ENCODE measurements at places on chromosomes 2 and 18.

DNA sequence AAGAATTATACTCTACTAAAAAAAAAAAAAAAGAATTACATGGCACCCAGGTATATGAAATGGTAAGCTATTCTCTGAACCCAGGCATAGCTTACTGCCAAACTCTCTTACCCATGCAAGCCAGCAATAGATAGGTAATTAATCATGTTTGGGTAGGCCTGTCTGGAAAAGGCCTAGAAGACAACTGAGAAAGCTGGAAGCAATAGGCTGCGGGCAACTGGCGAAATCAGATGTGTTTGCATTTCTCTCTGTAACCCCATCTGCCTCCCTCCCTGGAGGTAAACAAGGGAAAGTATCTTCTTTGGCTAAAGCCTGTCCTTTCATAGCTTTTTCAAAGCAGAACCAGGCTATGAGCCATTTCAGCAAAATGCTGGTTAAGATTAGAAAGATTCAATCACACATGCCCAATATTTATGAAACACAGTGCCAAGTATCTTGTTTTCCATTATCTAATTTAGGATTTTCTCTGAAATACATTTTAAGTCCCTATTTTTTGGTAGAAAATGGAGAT lies 934.8 kb upstream of the DDX18 start:
- DNase-seq, result no peak

- no peak for DNase-seq
Measured at GRCh38 chr2:206736935-206737334, 18.7 kb upstream of the DYTN start.

DNA sequence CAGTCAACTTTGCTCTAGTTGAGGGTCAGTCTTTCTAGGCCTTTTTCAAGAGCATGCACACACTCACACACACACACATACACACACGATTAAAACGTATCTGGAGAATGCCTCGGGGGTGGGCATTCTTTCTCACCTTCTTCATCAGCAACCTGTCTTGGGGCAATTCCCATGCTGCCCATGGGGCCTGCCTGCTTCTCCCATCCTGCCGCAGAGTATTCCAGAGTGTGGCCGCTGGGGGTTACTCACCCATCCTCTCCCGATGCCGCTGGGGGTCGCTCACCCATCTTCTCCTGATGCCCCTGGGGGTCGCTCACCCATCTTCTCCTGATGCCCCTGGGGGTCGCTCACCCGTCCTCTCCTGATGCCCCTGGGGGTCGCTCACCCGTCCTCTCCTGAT lies 10.8 kb upstream of the ALLC start:
- no peak for DNase-seq

- no peak for DNase-seq
Measured at GRCh38 chr2:114717049-114717448, 274.6 kb downstream of the DPP10 start.

- no peak for DNase-seq
Measured at GRCh38 chr2:60811491-60812375, 55.7 kb downstream of the PAPOLG start.

DNA sequence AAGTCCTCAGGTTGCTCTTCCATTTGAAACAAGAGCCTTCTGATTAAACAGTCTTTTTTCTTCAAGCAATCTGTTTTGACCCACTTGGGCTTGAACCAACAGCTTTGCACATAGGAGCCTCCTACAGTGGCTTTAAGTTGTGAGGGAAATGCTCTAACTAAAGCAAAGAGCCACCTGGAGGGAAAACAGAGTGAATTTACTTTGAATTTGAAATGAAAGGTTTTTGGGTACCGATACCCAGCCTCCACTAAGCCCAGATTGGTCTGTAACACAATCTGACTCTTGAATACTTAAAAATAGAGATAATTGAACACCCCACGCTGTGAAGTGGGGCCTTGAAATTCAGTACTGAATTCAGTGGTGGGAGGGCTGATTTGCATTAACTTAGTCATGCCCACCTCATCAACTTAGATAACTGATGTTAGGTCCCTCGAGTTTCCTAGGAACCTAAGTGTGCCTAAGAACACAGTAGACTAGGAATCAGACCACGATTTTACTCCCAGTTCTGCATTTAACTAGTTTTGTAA lies 56.3 kb upstream of the ACVR1C start:
- no peak for DNase-seq

DNA sequence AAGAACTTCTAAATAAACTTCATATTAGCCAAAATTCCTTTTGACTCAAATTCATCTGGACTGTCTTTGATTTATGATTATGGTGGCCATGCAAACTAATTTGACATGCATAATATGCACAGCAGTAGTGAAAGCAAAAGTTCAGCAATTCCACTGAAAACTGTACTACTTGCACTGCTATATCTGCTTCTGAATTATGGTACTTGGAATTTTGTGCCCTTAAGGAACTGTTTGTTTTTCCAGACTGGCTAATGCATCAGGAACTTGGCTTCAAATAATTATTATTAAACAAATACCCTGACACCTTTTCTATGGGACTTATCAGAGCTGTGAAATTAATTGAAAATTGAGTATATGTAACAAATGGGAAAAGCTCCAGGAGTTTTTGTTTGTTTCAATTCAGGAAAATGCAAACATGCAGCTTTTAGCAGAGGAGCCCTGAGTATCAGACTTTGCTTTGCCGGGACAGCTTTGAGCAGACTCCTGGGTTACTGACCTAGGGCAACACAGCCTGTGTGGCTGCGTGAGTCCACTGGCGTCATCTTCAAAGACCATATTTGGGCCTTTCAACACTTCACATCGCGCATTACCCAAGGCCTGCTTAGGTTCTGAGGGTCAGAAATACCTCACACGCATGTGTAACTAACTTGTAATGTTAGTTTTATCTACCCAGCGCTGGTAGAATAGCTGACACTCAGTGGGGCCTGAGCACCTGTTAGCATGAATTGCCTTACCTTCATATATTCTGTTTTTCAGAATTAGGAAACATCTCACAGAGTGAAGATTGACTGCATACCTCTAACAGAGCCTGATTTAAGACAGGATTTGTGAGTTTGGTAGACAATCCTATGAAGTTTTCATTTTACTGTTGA lies 35.4 kb downstream of the CFAP221 start:
- no peak for DNase-seq

DNA sequence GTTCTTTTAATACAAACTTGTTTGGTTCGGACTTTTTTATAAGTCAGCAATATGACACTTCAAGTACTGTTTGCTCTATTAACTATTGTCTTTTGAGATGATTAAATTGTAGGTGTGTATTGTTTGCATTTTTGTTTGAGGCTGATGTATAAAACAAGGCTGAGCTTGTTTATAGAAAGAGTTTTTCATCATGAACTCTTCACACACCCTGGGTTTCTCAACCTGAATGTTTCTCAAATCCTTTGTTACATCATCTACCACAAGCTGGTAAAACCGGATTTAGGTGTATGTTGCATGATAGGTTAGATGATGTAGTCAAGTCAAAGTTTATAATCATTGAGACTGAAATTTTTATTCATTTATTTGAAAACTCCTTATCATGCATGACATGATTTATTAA lies 335.2 kb upstream of the LRATD1 start:
- no peak for DNase-seq

- DNase-seq, result peak; percentile 98
Measured at GRCh38 chr2:43219383-43220228, 6.8 kb downstream of the ZFP36L2 start.

- peak; percentile 51 for DNase-seq
Measured at GRCh38 chr2:177772529-177772928, 300.0 kb downstream of the PDE11A start.

DNA sequence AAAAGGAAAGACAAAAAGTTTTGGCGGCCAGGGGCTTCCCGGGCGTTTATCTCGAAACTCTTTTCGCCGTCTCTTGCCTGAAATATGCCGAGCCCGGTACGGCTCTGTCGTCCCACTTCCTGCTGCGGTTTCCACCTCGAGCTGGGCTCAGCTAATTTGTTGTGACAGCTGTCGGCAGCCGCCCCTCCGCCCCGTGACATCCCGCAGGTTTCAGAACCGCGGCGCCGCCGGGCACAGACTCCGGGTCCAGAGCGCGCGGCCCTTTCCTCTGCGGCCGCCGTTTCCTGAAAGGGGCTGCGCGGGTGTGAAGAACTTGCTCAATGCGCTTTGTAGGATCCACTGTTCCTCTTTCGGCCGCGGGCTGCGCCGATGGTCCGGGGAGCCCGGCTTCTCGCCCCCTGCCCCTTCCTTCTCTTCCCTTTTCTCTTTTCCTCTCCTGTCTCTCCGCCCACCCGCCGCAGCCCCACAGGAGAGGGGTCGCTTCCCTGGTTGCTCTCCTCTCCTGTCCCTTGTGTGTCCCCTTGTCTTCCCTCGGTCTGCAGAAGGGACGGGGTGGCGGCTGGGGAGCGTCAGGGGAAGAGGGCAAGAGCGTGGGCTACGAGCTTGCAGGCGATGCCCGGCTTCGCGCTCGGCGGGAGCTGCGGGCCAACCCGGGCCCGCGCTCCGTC lies 648 bp downstream of the ARID5A start:
- DNase-seq, result peak; percentile 97

DNA sequence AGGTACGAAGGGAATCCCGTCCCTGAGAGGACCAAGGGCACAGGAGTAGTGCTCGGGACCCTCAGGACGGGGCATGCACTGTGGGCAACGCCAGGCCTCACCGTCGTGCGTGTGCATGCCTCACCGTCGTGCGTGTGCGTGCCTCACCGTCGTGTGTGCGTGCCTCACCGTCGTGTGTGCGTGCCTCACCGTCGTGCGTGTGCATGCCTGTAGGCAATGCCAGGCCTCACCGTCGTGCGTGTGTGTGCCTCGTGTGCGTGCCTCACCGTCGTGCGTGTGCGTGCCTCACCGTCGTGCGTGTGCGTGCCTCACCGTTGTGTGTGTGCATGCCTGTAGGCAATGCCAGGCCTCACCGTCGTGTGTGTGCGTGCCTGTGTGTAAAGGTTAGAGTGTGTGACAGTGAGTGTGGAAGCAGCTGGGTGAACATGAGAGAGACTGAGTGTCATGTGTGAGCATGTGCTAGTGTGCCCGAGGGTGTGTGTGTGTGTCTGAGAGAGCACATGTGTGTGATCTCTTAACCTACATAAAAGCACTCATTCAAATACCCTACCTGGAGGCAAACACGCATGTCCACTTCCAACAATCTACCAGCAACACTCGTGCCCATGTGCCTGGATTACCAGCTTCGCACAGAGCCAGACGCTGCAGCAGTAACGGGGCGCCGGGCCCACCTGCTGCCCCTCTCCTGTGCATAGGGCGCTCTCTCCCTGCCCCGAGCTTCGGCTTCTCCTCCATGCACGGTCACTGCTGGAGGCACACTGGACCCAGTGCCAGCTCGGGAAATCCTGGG lies 36.3 kb downstream of the ZNF516 start:
- no peak for DNase-seq

GRCh38 chr2:154720651-154721050 lies 22.2 kb downstream of the KCNJ3 start:
- no peak for DNase-seq

- DNase-seq, result no peak
Measured at GRCh38 chr18:13294309-13294708, 75.7 kb downstream of the LDLRAD4 start.

DNA sequence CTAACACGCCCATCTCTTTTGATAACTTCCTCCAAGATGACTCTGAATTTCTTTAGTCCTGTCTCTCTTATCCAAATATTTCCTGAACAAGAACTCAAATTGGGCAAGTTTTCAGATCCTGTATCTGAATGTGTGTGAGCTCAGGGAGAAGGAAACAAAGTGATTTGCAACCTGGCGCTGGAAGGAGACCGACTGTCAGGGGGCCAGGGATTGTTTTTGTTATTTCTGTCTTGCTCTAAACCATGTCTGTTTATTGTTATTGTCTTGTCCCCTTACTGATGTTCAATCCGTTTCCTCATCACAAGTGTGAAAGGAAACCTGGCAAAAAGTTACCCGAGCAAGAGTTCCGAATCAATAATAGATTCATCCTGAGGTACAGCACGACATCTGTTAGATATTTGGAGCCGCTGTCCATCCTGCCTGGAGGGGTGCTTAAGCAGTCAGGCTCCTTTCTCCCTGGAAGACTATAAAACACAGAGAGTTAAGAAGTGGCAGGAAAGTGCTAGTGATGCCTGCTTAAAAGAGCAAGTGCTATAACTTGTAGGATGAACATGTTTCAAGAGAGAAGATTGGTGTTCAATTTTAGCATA lies 132.5 kb upstream of the OSR1 start:
- DNase-seq, result no peak

DNA sequence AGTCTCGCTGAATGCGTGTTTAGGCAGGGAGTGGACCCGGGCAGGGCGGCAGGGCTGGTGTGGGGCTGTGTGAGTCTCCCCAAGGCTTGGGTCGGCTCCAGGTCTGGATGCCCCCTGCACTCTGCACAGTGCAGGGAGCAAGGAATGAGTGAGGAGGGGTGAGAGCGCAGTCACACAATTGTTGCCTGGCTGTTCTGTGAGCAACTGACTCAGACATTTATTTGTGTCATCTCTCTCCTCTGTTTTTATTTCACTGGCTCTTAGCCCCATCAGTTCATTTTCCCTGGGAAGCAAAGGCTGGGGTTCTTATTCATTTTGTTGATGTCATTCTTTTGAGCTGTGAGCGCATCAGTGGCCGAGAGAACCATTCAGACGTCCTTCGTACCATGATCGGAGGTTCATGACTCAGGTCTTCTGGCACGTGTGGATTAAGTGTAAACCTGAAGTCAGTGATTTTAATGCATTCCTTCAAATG lies 61.1 kb downstream of the GATA6 start:
- no peak for DNase-seq

GRCh38 chr18:11994703-11995444 lies 13.6 kb downstream of the IMPA2 start:
- DNase-seq, result peak; percentile 40

DNA sequence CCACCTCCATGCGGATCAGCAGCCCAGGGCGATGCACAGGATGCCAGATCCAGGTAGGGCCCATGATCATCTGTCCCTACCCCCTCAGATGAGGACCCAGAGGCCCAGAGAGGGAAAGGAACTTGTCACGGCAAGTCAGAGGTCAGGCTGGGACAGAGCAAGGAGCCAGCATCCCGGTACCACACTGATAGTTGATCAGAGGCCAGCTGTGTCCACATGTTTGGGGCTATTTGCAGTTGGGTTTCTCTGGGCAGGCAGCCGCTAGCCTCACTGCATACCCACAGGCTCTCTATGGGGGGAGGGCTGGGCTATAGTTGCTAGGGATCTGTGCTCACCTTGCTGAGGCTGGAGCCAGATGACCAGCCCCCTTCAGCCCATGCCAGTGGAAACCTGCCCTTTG lies 9.6 kb downstream of the GAREM2 start:
- DNase-seq, result no peak

DNA sequence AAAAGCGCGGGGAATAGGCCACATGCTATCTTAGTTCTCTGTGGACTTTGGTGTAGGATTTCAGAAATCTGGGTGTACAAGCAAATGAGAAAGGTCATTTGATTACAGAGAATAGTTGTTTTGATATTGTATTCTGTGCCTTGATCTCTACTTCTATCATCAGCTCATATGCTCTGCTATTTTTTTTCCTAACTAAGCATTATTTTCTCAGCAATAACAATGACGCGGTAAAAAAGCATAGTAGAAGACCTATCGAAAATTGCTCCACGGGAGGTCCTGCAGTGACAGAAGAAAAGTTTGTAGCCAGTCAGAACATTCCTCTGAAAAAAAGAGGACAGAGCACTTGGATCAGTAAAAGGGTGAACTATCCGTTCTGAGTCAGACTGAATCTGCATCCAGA lies 2.8 kb upstream of the SETBP1 start:
- no peak for DNase-seq

Data from NB4 (cell line).